T-cell (primary cell): ENCODE measurements at places on chromosomes 1 and 21.

- DNase-seq = no peak
These were observed 6.7 kb upstream of the CFAP126 start for GRCh38 chr1:161374373-161374772.

DNA sequence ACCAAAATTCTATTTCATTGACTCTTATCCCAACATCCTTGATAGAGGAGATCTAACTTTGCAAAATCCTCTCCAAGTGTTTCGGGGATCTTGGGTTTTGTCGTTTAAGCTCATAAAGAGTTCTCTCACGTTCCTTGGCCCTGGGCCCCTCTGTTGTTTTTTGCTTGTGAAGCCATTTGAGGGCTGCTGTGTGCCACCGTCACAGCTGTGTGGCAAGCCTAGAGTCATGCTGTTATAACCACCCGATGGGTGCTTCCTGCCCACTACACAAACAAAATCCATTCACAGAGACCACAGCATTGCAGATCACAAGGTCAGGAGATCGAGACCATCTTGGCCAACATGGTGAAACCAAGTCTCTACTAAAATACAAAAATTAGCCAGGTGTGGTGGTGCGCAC is 154.1 kb downstream of the ADSS2 start:
- no peak for DNase-seq

DNA sequence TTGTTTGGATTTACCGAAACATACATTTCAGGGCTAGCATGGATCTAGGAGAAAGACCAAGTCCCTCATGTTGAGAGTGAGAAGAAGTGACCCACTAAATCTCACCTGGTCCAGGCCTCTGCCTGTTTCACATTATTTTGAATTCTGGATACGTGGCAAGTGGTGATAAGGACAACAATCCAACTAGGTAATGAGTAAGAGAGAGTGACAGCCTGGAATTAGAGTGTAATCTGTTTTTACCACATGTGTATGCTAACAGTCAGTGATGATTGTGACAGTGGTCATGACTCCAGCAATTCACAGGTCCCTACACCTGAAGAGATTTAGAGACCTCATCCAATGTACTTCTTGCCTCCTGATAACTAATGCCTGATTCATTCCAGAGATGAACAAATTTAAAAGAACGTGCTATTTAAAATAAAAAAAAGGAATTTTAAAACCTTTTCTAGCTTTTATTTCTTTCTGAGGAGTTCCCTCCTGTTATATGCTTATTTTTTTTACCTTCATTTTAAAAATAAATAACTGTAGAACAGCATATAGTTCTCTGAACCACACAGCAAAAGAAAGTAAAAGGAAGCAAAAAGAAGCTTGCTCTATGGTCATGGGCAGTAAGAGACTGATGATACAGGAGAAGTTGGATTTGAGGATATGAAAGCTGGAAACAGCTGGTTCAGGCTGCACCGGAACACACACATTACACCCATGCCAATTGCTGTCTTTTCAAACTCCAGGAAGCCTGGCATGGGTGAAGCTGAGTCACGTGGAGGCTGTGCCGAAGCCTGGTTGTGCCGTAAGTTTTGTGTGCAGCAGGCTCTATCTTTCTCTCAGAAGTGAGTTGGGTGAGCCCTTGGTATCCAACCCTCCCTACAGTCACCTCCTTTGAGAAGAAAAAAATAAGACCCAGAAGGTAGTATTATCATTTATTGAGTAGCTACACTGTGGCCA is 14.7 kb downstream of the C1orf116 start:
- DNase-seq = no peak

DNA sequence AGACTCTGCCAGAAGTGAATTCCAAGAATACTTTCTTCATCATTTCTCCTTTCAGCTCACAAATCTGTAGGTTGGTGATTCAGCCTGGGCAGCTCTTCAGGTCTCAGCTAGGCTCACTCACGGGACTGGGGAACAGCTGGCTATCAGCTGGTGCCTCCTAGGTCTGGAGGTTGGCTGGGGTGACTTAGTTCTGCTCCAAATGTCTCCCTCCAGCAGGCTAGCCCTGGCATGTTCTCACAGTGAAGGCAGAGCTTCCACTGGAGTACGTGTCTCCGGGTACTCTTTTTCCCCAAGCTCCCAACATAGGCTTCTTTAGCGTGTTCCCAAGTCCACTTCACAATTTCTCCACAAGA is 12.5 kb upstream of the VAMP4 start:
- DNase-seq = no peak

DNA sequence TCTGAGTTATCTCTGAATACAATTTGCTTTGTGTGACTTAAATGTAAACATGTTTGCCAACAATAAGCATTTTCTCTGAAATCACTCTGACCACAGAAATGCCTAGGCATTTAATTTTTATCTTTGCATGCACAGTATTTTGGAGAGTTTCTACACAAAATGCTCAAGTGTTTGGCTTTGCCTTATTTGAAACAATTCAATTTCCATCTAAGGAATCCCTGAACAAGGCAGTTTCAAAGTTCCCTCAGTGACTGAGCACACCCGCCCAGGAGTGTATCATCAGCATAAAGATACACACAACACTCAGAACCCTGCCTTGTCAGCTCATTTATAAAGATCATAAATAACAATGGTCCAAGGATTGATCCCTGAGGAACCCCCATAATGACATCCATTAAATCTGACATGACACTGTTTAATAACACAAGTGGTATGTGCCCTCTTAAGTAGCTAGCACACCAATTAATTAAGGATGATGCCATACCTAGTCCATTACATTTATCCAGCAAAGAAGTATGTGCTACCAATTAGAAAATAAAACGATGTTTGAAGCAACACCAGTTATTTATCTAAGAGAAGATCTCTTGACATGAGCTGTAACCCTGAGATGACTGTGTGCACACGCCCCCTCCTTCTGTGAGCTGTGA is 585.8 kb downstream of the ADGRL2 start:
- DNase-seq = no peak

GRCh38 chr1:218880484-218881060 is 293.1 kb upstream of the LYPLAL1 start:
- no peak for DNase-seq

DNA sequence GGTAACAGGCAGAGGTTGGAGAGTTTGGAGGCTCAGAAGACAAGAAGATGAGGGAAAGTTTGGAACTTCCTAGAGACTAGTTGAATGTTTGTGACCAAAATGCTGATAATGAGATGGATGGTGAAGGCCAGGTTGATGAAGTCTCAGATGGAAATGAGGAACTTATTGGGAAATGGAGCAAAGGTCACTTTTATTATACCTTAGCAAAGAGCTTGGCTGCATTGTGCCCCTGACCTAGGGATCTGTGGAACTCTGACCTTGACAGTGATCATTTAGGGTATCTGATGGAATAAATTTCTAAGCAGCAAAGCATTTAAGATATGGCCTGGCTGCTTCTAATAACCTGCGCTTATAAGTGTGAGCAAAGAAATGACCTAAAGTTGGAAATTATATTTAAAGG is 17.2 kb downstream of the FAM3B start:
- DNase-seq = no peak

GRCh38 chr1:234730770-234731568 is 121.0 kb upstream of the IRF2BP2 start:
- DNase-seq = peak; percentile 51

GRCh38 chr21:27062443-27062842 is 95.6 kb upstream of the ADAMTS5 start:
- no peak for DNase-seq

GRCh38 chr21:44972301-44972814 is 32.5 kb downstream of the SLX9 start:
- DNase-seq = no peak

GRCh38 chr1:202283379-202283844 is 58.3 kb downstream of the UBE2T start:
- no peak for DNase-seq
